CD4-positive, alpha-beta T cell treated with Interleukin-15 for 4 hours (primary cell): ENCODE measurements at places on chromosomes 3 and 15.

- DNase-seq = no peak
Measured at GRCh38 chr3:52773361-52774065, 2.8 kb upstream of the NEK4 start.

- DNase-seq = no peak
Measured at GRCh38 chr3:65348398-65348995, 660.7 kb upstream of the ADAMTS9 start.

DNA sequence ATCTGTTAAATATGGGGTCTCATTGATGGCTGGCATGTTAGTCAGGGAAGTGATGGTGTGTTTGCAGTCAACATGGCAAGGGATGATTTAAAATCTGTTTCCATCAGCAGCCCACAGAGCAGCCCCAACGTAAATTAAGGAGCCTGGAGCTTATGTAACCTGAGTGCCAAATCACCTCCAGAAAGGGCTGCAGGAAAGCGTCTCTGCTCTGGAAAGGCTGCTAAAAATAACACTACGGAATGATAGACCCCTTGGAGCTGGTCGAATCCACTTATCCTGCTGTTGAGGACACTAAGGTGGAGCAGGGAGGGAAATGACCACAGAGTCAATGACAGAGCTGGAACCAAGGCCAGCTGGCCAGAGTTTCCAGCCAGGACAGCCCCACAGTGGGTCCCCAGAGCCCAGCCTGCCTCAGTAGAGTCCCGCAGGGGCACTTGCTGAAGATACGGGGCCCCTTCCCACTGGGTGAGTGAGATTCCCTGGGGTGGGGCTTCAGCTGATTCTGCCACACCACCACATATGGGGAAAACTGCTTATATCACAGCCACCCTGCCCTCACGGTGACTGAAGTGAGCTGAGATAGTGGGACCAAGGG lies 63.5 kb downstream of the EPHB1 start:
- no peak for DNase-seq

DNA sequence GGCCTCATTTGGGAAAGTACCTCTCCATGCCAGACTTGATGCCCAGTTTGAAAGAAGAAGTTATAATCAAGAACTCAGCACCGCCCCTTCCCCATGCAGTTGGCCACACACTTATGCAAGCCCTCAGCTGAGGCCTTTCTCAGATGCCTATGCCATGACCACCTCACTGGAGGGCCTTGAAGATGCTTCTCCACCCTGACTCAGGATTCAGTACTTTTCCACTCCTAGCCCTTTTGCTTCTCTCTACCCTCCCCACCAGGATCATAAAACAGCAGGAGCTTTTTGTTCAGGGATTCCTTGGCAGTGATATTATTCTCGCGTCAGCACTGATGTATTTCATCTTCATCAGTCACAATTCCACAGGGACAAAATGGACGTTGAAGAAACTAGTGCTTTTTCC lies 313.5 kb downstream of the PYDC2 start:
- DNase-seq = no peak

DNA sequence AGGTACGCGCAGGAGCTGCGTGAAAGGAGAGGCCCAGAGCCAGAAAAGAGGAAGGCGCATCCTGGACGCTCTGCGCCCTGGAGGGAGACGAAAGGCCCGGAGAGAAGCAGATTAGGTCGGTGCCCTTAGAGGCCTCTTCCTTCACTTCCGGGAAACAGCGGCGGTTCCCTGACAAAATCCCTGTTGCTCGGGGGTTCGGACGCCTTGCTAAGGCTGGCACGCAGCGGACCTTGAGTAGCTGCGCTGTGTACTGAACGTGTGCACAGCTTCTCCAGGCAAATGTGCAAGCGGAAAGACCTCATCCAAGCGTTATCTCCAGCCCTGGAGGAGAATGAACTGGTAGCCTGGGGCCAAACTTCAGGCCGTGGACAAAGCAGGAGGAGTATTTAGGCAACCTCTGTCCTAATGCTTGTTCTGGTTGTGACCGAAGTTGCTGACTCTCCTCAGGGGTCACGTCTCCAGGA lies 3.0 kb upstream of the SOX14 start:
- DNase-seq = no peak

- DNase-seq = no peak
Measured at GRCh38 chr3:8990266-8991215, 27.3 kb upstream of the RAD18 start.

DNA sequence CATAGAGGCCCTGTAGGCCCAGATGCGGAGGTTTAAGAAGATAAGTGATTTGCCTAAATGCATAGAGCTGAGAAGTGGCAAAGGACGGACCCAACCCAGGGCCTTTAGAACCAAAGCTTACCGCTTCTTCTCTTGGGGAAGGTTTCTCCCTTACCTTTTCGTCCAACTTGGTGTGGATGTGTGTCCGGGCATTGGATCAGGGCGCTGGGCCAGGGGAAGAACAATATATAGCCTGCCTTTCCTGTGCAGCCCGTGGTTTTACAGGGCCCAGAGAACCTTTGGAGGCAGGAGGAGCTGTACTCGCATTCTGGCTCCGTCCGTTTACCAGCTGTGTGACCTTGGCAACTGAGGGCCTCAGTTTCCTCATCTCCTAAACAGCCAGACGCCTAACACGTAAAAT lies 686 bp upstream of the P3H2 start:
- DNase-seq = no peak
